ENCODE measurements at places on chromosomes 5 and 9.

DNA sequence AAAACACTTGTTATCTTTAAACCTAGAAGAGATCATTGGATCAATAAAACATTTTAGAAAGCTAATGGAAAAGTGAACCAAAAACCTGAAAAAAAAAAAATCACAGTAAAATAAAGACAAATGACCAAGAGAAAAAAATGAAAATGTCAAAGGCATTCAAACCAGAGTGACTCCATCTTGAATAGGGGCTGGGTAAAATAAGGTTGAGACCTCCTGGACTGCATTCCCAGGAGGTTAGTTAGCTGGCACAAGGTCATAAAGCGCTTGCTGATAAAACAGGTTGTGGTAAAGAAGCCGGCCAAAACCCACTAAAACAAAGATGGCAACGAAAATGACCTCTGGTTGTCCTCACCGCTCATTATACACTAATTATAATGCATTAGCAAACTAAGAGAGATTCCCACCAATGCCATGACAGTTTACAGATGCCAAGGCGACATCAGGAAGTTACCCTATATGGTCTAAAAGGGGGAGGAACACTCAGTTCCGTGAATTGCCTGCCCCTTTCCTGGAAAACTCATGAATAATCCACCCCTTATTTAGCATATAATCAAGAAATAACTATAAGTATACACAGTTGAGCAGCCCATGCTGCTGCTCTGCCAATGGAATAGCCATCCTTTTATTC lies 116.7 kb upstream of the NEK6 start:
- no peak for DNase-seq

DNA sequence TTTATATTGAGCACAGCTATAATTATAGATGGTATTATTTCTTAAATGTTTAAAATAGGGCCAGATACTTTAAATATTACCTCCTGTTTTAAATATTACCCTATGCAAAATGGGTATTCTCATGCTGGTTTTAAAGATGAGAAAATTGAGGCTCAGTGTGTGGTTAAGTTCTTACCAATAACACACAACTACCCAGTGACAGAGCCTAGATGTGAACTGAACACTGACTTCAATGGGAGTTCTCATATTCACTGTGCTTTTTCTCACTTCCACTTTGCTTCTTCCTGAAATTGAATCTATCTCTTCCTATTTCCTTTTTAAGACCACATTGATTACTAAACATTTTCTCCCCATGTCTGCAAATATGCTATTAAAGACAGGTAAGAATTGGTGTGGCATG lies 135.8 kb upstream of the TUSC1 start:
- DNase-seq, result no peak

DNA sequence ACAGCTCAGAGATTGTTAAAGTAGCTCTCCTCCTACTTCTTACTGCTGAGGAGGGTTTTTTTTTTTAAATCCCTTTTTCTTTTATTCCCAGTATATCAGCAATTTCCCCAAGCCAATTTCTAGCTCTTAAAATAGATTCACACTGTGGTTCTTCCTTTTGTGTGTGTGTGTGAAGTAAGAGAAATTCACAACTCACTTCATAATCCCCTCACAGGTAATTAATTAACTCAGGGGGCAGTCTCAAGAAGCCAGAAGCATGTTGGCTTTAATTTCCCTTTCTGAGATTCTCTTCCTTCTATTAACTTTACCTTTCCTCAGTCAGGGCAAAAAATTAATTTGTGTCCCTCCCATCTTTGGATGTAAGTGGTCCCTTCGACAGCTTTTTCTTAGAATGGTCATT lies 71.0 kb upstream of the HMHB1 start:
- no peak for DNase-seq

- no peak for DNase-seq
These were observed 10.5 kb downstream of the FBXO4 start for GRCh38 chr5:41935544-41935943.

DNA sequence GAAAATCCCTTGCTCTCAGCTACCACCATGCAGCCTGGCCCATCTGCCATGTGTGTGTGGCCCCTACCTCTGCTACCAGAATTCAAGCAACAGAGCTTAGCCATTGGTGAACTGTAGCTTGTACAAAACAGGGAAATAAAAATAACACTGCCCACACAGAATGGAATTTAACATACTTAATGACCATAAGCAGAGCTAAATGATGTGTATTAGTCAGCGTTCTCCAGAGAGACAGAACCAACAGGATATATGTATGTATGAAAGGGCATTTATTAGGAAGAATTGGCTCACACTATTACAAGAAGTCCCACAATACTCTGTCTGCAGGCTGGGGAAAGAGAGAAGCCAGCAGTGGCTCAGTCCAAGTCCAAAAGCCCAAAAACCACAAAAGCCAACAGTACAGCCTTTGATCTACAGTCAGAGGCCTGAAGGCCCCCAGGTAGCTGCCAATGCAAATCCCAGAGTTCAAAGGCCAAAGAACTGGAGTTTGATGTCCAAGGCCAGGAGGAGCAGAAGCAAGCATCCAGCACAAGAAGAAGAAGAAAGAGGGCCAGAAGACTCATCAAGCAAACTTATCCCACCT lies 318.8 kb downstream of the DNAH5 start:
- no peak for DNase-seq

GRCh38 chr5:150298701-150299451 lies 3.8 kb downstream of the ARSI start:
- no peak for DNase-seq

- no peak for DNase-seq
These were observed 262.9 kb downstream of the FBXL17 start for GRCh38 chr5:108118813-108119514.

DNA sequence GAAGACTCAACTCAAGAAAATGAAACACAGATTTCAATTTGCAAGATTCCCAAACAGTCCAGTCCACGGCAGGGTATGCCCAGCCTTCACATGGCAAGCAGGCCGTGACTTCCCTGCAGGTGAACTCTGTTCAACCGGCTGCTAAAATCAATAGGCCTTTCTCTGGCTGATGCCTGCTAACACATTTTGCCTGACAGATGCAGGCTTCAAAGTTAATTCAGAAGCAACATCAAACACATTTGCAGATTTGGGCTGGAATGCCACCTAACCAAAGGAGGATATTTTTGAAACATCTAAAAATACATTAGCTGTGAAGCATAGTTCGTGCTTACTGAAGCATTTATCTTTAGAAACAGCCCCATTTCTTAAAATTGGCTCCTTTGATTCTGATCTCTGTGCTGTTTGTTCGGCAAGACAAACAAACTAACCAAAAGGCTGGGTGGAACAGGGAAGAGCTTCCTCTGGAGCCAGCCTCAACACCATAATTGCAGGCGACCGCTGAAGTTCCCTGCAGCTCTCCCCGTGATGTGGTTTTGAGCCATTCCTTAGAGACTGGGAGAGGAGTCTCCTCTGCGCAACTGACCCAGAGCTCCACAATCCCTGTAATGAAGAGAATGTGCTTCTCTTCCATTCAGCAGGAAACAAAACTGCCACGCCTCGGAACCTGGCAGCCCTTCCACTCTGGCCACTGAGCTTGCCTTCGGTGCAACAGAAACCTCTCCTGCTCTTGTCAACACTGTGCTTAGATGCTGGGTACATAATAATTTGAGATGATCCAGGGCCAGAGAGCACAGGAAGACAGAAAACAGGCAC lies 126.5 kb downstream of the MYO10 start:
- DNase-seq, result no peak

GRCh38 chr9:122791872-122792669 lies 3.3 kb downstream of the OR5C1 start:
- DNase-seq, result no peak

GRCh38 chr5:130251931-130252330 lies 347.7 kb downstream of the CHSY3 start:
- no peak for DNase-seq

GRCh38 chr9:96133321-96134021 lies 168.5 kb downstream of the HSD17B3 start:
- DNase-seq, result no peak

DNA sequence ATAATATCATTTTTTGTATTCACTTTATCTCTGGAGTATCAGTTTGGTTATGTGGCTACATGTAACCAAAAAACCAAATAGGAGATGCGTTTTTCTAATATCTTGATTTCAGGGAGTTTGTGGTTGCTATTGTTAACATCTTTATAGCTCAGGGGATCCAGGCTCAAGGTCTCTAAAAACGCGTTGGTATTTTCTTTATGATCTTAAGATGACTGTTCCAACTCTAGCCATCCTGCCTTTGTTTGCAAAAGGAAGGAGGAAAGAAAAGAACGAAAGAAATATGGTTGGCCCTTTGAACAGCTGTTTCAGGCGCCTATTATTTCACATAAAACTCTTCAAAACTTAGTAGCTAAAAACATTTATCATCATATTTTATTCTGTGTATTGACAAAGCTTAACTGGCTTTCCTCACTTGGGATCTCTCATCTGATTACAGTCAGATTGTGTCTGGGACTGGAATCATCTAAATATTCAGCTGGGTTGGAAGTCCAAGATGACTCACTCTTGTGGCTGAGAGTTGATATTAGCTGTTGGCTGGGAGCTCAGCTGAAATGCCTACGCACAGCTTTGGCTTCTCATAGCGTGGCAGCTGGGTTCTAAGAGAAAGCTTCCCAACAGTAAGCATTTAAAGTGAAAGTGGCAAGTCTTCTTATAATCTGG lies 60.1 kb downstream of the FAM174A start:
- DNase-seq, result peak; percentile 3

GRCh38 chr9:14530366-14530765 lies 162.9 kb downstream of the ZDHHC21 start:
- DNase-seq, result no peak

DNA sequence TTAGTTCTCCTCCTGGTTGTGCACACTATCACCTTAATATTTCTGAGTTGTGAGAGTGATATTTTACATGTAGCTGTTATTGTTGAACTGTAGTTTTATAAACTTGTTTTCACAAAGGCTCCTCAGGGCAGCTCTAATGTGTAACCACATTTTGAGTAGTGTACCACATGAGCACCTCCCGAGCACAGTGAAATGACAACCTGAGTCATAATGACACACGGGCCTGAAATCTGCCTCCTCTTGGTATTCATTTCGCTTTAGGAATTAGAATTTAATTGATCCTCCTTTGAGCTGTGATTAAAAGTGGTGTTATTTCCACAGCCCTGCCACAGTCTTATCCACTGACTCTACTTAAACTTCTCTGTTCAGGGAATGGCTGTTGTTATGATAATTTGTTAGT lies 7.9 kb downstream of the MTRR start:
- no peak for DNase-seq

DNA sequence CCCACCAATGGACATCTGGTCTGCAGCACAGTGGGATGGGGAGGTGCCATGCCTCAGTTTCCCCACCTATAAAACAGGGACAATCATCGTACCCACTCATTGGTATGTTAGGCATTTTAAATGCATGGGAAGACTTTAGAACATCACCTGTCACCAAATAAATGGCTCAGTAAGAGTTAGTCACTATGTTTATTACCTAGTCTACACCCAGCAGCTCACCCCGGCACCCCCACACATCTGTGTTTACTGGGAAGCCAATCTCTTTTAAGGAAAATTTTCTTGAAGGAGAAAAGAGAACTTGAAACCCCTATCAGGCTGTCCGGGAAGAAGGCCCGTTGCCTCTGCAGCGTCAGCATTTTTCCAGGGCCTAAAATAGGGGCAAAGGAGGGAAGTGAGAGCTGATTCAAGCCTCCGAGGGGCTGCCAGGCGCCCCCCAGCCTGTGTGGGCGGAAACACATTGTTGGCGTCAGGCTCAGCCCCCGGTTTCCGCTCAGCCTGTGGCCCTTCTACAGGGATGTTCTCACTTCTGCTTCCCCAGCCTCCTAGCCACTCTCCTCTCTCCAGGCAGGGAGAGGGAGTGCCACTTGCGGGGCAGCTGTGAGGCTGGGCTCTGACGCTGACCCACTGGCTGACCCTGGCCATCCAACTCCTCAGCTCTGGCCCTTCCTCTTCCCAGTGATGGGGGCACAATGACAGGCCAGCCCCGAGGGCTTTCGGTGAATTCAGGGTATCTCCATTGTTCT lies 4.6 kb downstream of the CSF1R start:
- DNase-seq, result no peak

GRCh38 chr5:144315994-144316634 lies 145.4 kb downstream of the KCTD16 start:
- no peak for DNase-seq

GRCh38 chr5:56588636-56589480 lies 226.5 kb upstream of the MAP3K1 start:
- no peak for DNase-seq

DNA sequence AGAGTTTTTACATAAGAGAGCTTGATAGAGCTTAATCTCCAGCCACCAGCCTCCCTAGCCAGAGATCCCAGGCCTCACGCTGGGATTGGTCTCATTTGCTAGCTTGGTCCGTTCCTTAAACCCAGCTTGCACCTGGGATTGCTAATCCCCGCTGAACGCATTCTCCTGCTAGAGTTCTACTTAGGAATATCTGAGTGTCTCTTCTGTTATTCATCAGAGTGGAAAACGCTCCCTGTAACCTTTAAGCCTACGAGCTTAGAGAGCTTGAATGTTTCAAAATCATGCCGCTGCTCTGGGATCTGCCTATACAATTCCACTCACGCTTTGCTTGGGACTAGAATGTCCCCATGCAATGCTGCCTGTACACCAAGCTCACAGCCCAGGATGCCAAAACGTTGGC lies 201.8 kb downstream of the NSG2 start:
- no peak for DNase-seq

DNA sequence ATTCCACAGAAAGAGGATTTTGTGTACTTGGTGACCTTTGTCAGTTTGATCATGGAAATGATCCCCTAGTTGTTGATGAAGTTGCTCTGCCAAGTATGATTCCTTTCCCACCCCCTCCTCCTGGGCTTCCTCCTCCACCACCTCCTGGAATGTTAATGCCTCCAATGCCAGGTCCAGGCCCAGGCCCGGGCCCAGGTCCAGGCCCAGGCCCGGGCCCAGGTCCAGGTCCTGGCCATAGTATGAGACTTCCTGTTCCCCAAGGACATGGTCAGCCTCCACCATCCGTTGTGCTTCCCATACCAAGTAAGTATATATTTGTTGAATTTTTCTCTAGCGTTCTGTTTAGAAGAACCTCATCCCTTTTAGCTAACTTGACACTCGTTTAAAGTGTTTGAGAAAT lies 30.0 kb downstream of the RBM27 start:
- no peak for DNase-seq

GRCh38 chr5:14767053-14767452 lies 102.5 kb downstream of the OTULIN start:
- DNase-seq, result no peak

GRCh38 chr9:138037140-138037539 lies 159.6 kb downstream of the CACNA1B start:
- DNase-seq, result no peak

GRCh38 chr5:73967347-73967746 lies 341.4 kb downstream of the ARHGEF28 start:
- no peak for DNase-seq

DNA sequence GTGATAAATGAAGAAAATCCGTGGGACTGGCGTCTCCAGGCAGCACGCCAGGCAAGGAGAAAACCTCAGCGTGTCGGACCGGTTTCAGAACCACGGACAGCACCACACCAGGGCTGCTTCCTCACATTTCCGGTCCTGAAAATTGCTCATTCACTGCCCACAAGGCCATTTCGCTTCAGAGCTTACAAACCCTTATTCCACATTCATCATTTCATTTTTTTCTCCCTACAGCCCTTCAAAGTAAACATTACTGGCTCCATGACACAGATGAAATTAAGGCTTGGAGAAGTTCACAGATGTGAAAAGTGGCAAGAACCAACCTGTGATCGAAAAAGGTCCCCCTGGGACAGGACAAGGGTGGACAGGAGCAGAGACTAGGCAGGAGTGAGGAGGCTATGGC lies 1.5 kb upstream of the GPRIN1 start:
- DNase-seq, result no peak

Data from thoracic aorta (tissue), 2 donors.